ENCODE measurements at places on chromosomes 2 and 18.
A peak's percentile ranks its signal among the peaks of the same experiment; 100 is the strongest.

DNA sequence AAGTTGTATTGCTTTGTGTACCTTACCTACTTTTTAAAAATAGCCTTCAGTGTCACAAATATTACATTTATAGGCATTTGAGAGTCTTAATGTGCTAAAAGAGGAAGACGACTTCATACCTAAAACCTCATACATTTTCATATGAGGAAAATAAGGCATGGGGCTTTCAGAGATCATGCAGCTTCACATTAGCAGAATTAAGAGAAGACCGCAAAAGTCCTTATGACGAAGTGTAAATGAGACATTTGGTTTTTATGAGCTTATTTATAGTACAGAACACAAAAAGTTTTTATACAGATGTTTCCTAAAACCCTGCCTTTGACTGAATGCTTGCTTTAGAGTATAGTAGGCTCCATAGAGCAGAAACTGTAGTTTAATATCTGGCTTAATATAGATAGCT, 10.1 kb upstream of the CCDC138 start:
- no peak for DNase-seq

- no peak for DNase-seq
Observed at GRCh38 chr2:28219758-28220368, 172.8 kb upstream of the FOSL2 start.

DNA sequence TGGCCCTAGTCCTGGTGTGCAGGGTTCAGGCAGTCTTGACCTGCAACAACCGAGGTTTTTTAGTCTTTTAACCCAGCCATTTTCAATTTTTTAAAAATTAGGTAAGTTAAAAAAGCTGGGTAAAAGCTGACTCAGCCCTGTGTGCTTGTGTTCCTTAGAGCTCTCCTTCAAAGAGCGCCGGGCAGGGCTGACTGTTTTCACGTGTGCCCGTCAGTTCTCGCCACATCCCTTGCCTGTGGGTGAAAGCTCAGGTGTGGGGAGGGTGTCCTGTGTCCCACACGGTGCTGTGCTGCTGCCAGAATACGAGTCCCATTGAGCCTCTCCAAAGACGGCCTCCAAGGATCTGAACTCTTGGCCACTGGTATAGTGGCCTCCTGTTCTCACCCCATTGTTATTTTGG, 5.3 kb upstream of the ANO7 start:
- DNase-seq, result no peak

DNA sequence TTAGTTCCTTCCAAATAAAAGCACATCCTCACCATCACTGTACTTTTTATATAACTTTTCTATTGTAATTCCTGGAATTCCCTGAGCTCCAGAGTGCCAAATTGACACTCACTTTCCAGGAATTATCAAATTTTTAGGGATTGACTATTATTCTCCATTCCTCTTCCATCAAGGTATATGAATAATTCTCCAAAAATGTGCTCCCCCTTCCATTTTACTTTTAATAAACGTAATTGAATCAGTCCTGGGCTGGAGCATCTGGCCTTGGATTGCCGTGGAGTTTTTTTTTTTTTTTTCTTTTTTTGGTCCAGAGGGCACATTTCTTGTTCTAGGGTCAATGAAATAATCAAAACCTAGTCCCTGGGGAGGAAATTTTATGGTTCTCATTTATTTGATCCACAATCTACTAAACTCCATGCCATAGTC, 304.3 kb downstream of the CDCA7 start:
- peak; percentile 67 for DNase-seq

DNA sequence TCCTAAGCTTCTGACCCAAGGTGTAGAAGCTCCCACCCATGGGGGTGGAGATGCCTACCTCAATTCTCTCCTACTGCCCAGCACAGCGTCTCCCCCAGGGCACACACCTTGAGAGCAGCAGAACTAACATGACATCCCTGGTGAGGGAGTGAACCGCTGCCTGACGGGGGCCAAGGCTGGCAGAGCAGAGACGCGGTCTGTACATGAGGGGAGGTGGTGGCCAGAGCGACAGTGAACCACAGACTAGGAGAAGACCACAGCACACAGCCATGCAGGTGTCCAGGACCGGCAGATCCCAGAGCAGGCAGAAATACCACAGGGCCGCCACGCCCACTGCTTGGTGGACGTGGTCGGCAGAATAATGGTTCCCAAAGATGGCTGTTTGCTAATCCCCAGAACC, 40.4 kb downstream of the TFCP2L1 start:
- DNase-seq, result no peak

DNA sequence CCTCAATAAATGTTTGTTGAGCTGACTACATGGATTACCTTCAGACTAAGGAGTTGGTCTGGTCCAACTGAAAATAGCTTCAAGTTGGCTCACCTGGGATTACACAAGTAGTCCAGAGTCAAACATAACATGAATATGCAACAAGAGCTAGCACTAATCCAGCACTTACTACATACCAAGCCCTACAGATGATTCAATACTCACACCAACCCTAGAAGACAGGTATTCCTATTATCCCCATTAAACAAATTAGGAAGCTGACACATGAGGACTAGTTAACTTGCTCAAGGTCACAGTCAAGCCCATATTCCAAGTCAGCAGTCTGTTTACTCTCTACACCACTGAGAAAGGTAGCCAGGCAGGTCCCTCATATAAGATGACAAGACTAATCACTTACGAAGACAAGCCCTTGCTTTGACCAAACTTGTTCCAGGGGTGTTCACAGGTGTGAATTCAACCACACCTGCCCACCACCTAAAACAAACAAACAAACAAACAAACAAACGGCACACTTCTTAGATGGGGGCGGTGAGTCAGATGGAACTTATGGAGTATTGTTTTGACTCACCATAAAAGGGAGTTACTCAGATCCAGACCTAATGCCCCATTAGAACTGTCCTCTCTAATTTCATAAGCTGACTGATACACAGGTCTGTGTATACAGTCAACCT, 29.1 kb downstream of the TMEM131 start:
- no peak for DNase-seq

DNA sequence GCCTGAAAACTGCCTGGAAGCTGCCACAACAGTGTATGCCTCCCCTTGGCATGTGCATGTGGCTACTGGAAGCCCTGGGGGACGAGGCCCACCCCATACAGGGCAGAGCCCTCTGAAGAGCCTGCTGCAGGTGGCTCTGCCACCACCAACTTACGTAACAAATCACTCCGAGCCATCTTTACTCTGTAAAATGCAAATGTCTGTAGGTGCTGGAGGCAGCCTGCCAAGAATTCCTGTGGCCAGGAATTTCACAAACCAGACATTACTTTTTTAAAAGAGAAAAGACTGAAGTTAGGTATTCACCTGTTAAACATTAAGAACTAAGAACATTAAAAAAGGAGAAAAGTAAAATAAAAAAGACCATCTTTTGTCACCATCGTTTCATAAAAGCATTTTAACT, 106.3 kb downstream of the GPR39 start:
- no peak for DNase-seq

DNA sequence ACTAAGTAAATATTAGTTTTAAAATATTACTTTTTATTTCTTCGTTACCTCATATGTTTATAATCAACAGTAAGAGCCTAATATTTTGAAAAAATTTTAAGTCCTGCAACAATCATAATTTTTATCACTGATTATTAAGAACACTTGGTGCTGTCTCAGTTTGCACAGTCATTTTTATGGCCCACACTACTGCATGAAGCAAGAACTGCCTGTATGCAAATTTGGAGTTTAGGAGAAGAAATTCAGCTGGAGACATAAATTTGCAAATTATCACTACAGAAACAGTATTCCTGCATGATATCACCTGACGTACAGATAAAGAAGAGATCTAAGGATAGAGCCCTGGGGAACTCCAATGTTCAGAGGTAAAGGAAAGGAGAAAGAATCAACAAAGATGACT, 144.1 kb upstream of the RBBP8 start:
- DNase-seq, result no peak

GRCh38 chr2:200172944-200173581, 133.4 kb upstream of the SPATS2L start:
- DNase-seq, result peak; percentile 89

DNA sequence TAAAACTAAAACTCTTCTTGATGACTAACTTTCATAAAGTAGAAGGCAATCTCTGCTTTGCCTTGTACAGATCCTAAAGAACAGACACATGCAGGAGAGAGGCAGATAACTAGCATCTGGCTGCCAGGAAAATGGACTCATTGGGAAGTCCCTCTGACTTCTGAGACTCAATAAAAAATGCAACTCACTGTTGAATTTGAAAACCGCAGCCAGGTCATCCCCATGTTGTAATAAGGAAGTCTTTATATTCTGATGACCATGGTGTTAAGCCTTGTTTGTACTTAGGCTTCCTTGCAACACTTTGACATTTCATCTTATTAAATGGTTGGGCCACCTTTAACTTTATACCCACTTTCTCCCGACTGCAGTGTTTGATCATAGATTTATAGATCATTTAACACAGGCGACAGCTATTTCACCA, 375.1 kb upstream of the KCNH7 start:
- peak; percentile 77 for DNase-seq

DNA sequence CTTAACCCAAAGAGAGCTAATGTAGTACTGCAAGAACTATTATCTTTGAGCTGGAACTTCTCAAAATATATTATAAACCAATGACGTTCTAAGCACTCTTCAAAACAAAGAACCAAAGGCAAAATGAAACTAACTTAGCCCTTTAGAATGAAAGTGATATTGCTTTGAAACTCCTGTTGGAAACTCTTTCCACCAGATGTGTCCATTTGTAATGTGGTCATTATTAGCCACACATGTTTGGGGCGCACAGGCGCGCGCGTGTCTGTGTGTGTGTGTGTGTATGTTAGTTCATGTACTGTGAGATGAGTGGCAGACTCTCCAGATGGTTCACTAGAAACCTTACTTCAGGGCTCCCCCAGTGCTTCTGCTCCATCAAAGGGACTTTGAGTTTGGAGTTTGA, 323.4 kb downstream of the BCL11A start:
- DNase-seq, result peak; percentile 3

DNA sequence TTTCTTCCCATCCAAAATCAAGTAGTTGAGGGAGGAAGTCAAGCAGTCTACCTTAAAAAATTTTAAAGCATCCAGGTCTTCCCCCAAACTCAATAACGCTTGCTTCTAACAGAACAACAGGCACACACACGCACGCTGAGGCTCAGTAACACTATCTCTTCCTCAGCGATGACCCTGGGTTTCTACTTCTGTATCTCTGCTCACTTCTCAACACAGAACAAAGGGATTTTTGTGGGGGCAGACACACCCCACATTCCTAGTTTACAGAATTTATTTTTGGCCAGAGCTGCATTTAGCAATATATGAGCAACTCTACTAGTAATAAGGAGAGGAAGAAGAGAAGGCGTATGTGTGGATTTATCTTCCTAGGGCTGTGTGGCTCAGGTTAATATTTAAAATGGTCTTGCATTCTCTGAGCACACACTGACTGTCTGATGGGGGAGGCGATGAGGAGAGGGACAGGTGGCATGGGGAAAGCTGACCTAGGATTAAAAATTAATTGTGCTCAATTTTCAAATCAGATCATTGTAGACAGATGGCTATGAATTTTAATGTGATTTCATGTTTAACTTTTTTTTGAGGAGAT, 71.3 kb upstream of the PPM1B start:
- DNase-seq, result no peak

DNA sequence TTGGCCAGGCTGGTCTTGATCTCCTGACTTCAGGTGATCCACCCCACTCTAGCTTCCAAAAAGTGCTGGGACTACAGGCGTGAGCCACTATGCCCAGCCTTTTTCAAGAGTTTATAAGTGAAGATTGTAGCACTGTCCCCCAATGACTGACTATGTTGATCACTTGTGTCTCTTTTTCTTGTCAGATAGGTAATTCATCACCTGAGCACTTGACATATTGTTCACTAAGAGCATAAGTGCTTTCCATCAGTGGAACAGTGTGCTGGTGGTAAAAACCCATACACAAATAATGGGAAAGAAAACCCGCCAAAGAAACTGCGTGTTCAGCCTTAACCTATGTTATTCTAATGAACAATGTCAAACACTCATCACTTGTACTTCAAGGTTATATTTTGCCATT, 414.4 kb upstream of the CDH7 start:
- DNase-seq, result no peak

DNA sequence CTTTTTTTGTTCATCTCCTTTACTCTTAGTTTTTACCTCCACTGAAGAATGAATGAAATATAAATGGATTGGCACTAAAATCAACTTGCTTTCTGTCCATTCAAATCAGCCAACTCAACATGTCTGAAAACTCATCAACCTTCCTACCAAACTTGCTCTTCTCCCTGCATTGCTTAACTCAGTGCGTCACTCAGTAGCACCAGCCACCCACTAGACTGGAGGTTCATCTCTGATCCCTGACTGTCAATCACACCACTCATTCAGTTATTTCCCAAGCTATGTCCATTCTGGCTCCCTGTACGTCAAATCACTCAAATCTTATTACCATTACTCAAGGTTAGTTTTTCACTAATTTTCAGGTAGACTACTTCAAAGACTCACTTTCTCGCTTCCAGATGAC, 75.2 kb upstream of the RBMS1 start:
- no peak for DNase-seq

DNA sequence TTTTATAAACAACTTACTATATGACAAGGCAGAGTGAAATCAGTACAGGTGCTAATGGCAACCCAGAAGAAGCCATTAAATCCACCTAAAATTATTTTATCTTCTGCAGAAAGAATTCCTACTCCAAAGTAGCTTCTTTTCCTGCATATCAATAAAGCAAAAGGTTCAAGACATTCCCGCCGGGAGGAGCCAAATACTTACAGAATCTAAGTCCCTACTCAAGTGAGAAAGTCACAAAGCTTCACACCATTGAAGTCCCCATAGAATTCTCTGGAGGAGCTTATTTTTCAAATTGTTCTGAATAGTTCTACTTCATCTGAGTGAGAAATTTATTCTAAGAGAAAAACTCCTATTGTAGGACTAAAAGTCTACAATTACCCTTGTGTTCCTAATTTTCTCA, 233.7 kb upstream of the HNRNPA3 start:
- peak; percentile 23 for DNase-seq

- no peak for DNase-seq
Observed at GRCh38 chr2:26281226-26281625, 36.5 kb downstream of the HADHB start.

- peak; percentile 56 for DNase-seq
Observed at GRCh38 chr2:69171116-69171896, 158.3 kb downstream of the ANTXR1 start.

GRCh38 chr2:168469281-168469988, 13.4 kb downstream of the CERS6 start:
- DNase-seq, result no peak

DNA sequence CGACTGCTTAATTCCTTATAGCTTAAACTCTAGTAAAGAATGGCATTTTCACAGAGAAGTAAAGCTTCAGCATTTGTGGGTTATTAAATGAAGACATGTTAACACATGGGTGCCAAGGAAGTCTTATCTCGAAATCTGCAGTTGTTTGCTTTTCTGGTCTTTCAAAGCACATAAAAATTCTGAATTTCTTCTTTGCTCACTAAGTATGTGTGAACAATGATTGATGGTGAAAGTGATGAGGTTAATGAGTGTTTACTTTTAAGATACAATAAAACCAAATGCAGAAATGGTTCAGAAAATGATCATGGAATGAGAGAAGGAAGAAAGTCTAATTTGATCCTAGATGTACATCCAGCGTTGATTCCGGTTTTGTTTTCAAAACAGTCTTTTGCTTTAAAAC, 234.6 kb upstream of the RAB12 start:
- no peak for DNase-seq

GRCh38 chr2:29146197-29146596, 31.0 kb downstream of the CLIP4 start:
- DNase-seq, result no peak

GRCh38 chr18:76564117-76564516, 69.1 kb upstream of the ZNF516 start:
- DNase-seq, result peak; percentile 54
